Stimulated activated CD4-positive, alpha-beta T cell treated with anti-CD3 and anti-CD28 coated beads, TNF-alpha, amount 100 ng/mL, for 4 hours (primary cell): ENCODE measurements at places on chromosomes 16 and 17.

DNA sequence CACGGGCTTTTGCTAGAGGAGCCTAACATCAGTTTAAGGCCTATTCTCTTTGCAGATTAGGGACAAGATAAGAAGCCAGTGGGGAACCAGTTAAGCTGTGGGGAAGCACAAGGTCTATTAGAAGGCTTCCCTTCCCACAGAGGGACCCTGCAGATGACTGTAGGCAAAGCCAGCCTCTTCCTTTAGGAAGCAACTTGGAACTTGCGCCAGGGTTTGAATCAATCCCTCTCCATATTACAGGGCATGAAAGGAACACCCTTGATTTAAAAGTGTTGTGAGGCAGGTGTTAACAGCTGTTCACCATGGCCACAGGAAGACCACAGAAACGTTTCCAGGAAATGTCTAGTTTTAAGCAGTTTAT, 77.3 kb downstream of the RPTOR start:
- no peak for DNase-seq

DNA sequence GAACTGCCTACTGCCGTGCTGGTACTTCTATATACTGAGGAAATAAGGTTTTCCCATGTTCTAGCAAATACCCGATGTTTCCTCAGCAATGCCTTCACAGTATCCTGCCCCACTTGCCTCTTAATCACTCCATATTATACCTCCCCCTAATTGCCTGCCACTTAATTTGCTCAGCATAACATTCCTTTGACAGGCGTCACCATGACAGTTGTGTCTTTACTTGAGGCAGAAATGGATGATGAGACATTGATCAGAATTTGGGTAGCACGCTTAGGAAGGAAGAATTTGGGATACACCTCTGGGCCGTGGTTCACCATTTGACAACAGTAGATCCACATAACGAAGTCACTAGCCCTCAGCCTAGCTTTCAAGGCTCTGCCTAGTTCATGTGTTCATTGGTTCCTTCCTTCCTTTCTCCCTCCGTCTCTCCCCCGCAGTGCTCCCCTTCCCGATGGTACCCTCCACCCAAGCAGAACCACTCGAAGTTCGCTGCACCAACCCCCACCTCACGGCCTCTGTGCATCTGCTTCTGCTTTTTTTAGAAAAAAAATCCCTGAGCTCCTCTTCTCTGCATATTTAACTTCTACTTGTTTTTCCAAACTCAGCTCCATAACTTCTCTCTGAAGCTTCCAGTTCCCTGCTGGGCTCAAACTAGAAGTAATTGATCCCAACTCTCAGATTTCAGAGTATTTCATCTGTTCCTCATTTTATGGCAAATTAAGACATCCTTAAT, 19.4 kb downstream of the IQCK start:
- DNase-seq = no peak

DNA sequence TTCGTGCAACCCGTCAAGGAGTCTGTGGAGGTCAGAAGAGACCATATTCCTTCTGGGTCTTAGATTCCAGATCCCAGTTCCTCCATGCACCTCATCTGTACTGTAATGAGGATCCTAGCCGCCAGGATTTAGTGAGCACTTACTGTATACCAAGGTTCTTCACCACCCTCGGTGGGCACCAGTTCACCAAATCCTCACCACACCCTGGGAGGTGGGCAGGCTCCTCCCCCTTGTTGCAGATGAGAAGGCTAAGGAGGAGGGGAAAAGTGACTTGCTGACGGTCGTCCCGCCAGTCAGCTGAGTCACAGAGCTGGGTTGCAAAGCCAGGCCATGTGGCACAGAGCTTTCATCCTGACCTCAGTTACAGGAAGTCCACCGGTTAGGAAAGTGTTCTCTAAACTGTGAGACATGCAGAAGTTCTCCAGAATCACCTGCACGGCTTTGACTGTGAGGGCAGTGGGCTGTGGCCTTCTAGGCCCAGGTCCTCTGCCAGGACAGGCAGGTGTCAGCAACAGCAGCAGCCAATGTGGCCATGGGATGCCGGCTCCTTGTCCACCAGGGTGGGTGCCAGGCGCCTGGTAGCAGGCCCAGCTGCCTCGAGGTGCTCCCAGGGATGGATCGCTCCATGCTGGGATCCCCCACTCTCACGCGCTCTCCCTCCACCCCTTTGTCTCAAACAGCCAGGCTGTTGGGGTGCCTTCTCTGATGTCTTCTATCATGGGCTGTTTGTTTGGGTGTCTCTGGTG, 240.3 kb upstream of the GSE1 start:
- DNase-seq = no peak

DNA sequence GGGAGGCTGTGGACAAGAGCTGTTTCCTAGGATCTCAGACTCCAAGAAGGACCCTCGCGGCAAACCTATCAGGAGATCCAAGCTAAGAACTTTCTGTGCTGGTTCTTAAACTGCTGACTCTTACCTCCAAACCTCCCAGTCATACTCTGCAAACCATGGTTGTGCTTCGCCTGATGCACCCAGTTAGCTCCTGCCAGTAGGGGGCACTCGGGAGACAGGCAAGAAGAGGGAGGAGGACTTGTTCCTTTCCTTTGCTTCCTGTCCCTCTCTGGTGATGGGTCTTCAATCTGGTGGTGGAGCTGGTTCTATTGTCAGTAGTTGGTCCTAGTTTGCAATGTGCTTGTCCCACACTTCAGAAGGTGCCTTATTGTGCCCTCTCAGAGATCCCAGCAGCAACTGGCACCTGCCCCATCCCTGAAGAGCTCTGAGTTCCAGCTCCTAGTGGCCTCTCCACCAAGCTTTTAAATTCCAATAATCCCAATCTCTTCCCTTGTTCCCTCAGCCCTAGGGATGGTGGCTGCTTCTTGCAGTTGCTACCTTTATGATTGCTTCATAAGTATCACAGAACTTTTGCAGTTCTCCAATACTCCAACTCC, 113.5 kb upstream of the RPL38 start:
- DNase-seq = no peak

GRCh38 chr16:73385696-73386095, 337.8 kb upstream of the ZFHX3 start:
- no peak for DNase-seq

GRCh38 chr17:80750263-80750662, 205.6 kb downstream of the RPTOR start:
- no peak for DNase-seq

GRCh38 chr17:10518271-10519037, at the start of gene MYH1:
Gene MYH1, minus strand, starts transcription at chr17:10518542. Its CDS starts 1,900 bp downstream, at chr17:10516642.
- DNase-seq = no peak

DNA sequence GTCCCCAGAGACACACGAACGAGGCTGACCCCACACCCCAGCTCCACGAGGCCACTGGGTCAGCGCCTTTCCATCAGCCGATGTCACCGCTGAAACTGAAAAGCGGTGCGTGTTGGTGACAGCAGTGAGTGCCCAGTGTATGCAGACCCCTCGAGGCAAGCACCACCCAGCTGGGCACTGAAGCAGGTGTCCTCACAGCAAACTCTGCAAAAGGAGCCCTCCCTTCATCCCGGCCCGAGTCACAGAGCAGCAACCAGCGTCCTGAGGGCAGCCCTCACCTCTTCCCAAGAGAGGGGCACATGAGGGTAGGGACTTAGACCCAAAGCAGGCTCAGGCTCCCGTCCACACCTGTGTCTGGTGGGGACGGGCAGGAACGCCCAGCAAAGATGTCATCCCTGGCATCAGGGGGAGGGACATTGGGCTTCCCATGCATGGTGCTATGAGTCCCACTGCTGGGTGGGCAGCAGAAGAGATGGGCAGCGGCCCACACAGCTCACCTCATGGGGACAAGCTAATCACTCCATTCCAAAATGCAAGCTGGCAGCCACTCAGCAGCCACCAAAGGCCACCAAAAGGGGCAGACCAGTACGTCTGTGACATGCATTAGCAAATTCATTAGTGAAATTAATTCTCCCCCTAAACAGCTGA, 49.2 kb downstream of the RBFOX3 start:
- no peak for DNase-seq

DNA sequence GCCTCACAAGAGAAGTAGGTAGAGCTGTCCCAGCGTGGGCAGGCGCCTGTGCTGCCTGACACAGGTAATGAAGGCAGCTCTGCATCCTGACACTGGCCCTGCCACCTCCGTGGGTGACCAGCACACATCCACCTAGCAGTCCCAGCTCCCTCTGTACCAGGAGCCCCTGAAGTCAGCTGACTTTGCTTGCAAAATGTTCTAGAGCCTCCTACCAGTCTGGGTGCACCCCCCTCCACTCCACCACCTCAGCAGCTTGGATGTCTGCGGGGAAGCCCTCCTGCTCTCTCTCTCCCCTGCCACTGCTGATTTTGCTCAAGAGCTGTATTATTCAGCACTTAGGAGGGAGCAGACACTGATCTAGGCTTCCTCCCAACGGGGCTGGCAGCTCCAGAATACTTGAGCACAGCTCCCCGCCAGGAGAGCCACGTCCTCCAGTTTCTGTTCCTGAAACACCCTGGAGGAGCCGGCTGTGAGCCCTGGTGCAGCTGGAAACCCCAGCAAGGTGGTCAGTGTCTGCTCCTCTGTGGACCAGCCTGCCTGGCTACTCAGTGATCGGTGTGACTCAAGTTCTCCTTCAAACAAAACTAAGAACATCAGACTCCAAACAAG, 1.0 kb downstream of the RNF166 start:
- no peak for DNase-seq

DNA sequence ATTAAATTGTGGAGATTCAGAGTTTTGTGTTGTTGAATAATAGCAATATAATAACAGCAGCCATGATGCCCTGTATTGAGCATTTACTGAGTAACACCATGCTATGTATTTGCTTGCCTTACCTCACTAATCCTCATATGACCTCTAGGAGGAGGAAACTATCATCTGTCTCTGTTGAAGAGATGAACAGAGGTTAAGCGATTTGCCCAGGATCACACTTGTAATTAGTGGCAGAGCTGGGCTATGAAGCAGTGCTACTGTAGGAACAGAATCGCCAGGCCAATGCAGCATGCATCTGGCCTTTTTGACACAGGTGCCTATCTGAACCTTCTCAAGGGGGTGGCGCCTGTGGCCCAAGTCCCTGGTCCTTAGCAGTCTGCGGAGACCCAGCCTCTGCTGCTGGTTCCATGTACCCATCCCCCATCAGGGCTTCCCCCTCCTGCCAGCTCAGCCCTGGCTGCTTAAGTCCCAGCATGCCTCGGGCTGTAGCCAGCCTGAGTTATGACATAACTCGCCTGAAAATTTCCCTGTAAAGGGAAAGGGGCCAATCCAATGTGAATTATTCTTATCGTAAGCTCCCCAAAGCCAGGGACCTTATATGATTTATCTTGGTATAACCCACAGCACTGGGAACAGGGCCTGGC, 50.4 kb upstream of the HS3ST2 start:
- no peak for DNase-seq

DNA sequence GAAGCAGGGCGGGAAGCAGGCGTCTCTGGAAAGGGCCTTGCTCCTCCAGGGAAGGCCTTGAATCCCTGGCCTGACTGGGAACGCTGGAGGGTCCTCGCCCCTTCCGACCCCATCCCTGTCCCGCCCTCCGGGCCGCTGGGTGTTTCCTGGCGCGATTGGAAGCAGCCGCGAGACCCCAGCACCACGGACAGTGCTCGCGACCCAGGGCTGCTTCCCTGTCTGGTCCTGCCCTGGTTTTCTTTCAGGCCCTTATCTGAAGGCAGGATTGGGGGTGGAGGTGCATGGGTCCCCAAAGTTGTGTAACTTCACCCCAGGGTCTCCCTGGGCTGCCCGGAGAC, 2.1 kb downstream of the MGAT5B start:
- DNase-seq = no peak

- DNase-seq = no peak
Measured at GRCh38 chr17:33661975-33662374, 368.9 kb upstream of the ASIC2 start.

GRCh38 chr17:33377837-33378595, 84.9 kb upstream of the ASIC2 start:
- DNase-seq = no peak

- no peak for DNase-seq
Measured at GRCh38 chr16:5015351-5015750, 18.4 kb downstream of the NAGPA start.

DNA sequence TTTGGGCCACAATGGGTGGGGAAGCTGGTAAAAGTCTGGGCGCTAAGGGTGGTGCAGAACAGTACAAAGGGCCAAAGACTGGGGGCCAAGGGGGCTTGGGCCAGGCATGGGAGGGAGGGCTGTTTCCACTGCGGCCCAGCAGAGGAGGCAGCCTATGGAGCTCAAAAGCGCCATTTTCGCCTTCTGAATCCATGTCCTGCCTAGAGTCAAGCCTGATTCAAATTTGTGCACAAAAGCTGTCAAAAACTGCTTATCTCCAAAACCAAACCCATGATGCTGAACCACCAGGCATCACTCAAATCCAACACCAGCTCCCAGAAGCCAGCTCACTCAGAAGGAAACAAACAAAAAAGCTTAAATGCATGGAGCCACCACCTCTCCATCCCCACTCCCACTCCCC, 16.0 kb downstream of the COG7 start:
- DNase-seq = no peak

DNA sequence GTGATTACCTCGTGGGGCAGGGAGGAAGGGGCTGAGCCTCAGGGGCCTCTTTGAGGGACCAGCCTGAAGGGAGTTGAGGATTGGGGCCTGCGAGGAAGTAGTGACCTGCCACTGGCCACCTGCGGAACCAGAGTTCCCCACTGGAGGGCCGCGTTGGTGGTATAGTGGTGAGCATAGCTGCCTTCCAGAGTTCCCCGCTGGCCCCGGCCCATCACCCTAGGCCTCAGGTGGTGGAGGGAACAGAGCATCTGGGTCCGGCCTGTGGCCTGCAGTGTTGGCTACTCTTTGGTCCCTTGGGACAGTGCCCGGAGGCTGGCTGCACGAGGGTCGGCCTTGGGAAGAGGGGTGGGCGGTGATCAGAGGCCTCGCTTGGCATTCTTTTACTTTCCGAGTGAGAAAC, 20.5 kb downstream of the MGAT5B start:
- no peak for DNase-seq

- DNase-seq = peak; percentile 62
Measured at GRCh38 chr17:81711814-81712467, at the start of gene SLC25A10. Gene SLC25A10, plus strand, starts transcription at chr17:81712284. Its CDS starts 143 bp downstream, at chr17:81712427.

- no peak for DNase-seq
Measured at GRCh38 chr16:2715966-2716885, 3.8 kb downstream of the PRSS27 start.

GRCh38 chr17:72184805-72185204, 64.0 kb downstream of the SOX9 start:
- no peak for DNase-seq

DNA sequence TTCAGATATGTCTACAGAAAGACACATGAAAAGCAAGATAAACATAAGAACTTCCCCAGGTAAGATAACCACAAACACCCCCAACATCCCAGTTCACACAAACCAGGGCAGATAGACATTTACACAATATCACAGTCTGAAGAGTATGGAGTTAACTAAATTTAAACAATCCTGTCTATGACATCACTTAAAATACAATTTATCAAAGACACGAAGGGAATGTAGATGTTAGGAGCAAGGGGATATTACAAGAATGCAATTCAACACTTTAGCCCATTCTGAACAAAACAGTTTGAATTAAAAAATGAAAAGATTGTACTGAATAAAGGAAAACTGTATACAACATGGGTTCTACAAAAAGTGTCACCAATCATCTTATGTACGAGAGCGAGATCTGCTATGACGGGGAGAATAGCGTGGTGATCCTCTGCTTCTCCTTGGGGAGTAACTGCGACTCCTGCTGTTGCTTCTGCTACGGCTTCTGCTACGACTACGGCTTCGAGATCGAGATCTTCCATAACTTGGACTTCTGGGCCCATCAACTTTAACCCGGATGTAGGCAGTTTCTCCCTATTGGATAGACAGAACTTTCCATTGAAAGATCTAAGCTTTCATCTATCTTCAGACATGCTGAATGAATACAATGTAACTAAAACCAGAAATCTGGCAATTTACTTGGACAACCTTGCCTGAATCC, 1.9 kb downstream of the SRSF1 start:
- no peak for DNase-seq
